ENCODE measurements at places on chromosomes 6 and 20.

GRCh38 chr6:19866985-19867627, 29.9 kb downstream of the ID4 start:
- DNase-seq = no peak

DNA sequence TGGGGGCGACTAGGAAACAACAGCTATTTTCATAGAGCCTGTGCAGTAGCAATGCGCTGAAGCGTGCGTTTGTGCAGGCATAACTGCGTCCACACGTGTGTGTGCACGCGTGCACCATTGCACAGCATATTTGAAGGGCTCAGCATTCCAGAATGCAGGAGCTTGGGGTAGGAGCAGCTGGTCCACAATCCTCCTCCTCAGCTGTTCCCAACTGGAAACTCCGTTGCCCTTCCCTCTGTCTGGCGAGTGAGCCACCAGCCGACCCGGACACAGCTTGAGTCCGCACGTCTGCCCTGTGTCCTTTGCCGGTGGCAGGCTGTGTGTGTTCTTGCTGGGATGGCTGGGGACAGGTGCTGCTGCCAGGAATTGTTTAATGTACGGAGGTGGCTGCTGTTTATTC, 110.2 kb downstream of the SASH1 start:
- DNase-seq = no peak

- DNase-seq = no peak
Measured at GRCh38 chr20:64035933-64036345, at the start of gene C20orf204. Gene C20orf204, plus strand, starts transcription at chr20:64036182. Its CDS starts 142 bp downstream, at chr20:64036324.

DNA sequence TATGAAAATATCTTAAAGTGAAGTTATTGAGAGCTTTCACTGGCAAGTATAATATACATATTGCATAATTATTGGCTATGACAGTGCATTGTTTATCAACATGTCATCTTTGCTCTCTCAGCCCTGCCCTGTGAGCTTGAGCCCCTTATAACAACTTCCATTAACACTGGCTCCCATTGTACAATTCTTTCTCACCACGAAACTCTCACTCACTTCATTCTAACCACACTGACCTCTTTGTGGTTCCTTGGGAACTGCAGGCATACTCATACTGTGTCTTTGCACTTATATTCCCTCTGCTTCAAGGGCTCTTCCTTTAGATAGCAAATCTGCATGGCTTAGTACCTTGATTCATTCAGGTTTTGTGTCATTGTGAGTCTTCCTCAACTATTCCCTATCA, 411.8 kb downstream of the CDKAL1 start:
- no peak for DNase-seq

DNA sequence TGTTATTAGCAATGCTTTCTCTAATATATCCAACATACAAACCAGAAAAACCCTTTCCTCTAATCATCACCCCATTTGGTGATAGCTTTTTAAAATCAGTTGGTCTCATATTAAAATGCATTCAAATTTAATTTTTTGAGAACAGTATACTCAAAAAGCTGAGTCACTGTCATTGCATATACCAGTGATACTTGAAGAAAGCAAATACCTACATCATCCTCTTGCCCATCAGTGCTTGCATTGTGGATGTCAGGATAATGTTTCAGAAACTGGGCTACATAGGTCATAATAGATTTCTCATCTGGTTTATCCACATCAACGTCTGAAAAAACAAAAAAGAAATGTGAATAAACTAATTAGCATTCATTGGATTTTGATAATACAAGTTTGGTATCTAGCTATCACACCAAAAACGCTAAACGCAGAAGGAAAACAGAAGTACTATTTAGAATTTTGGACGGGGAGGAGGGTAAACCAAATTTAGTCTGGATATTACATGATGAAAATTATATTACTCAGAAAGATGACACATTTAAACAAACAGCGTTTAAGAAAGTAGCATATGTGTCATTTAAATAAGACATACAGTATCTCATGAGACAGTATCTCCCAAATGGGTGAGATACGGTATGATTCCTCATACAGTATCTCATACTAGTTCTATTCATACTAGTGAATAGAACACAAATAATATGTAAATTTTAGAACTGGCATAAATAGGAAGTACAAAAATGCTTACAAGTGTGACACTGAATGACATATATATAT, 134.6 kb downstream of the SYNE1 start:
- no peak for DNase-seq

Data from NCI-H774 (cell line).